ENCODE measurements at places on chromosomes 6 and 20.
A peak's percentile ranks its signal among the peaks of the same experiment; 100 is the strongest.

- DNase-seq: no peak
These were observed 38.0 kb downstream of the KIF16B start for GRCh38 chr20:16535277-16535676.

DNA sequence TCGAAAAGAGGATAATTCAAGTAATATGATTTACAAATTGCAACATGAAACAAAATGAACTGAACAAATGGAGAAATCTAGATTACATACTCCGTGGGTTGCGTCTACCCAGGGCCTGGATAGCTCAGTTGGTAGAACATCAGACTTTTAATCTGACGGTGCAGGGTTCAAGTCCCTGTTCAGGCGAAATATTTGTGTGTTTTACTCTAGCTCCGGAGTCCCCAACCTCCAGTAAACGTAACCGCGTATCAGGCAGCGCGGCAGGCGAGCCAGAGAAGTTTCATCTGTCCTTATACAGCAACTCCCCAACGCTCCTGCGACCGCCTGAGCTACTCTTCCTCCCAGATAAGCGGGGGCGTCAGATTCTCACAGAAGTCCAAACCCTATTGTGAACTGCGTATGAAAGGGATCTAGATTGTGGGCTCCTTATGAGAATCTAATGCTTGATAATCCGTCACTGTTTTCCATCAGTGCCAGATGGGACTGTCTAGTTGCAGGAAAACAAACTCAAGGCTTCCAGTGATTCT is 176.1 kb downstream of the TRIM27 start:
- DNase-seq: peak; percentile 55

DNA sequence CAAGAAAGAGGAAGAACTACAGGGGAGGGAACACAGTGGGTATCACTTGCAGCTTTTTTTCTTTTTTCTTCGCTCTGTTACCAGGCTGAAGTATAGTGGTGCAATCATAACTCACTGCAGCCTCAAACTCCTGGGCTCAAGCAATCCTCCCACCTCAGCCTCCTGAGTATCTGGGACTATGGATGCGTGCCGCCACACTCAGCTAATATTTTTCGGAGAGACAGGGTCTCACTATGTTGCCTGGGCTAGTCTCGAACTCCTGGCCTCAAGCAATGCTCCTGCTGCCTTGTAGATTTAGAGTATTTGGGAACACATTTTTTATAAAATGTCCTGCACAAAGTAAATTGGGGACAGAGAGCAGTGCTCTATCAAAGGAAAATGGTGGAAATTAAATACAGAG is 28.3 kb downstream of the PARD6B start:
- DNase-seq: no peak

DNA sequence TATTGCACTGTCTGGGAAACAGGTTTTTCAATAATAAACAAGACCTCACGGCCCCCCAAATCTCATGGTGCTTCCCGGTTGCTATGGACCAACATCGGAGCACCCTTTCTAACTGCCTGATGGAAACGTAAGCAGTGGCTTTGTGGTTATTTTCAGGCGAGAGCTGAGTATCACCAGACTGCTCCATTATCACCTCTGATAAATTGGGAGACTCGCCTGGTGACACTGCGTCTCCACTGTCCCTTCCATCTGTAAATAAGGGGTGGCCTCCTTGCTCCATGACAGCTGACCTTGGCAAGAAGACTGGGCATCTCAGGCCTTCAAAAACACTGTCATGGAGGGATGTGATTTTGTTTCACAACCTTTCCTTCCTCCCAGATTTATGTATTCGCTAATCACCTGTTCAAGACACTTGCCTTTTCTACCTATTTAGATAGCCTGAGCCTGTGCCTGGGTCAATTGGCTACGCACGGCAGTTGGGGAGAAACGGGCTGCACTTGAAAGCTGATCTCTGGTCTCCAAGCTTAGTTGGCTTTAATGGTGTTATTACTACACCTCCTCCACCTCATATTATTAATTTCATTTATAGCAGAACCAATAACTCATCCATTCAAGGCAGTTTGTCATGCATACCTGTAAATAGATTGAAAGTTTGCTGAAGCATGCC is 17.7 kb upstream of the CDH4 start:
- no peak for DNase-seq

DNA sequence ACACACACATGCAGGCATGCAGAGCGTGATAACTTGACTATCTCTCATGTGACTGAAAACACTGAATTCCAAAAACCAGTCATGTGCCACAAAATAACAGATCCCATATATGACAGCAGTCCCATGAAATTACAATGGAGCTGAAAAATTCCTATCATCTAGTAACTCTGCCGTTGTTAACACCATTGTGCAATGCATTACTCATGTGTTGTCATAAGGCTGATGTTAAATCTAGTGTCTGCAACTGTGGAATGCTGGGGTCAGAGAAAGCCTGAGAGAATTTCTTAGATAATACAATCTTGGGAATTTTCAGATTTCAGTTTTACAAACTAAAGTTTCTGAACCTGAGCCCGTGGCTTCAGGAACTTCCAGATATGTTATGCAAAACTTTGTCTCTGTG is 70.2 kb downstream of the LYRM4 start:
- DNase-seq: peak; percentile 97

- DNase-seq: peak; percentile 7
These were observed 474.2 kb downstream of the KIF16B start for GRCh38 chr20:16098890-16099639.

- DNase-seq: no peak
These were observed 56.9 kb downstream of the PDE10A start for GRCh38 chr6:165605901-165606739.

- peak; percentile 55 for DNase-seq
These were observed 1.6 kb downstream of the SCAND1 start for GRCh38 chr20:35952480-35953386.

- DNase-seq: no peak
These were observed 58.7 kb downstream of the PDSS2 start for GRCh38 chr6:107400616-107401147.

GRCh38 chr6:11007715-11008608 is 36.1 kb downstream of the ELOVL2 start:
- peak; percentile 73 for DNase-seq

DNA sequence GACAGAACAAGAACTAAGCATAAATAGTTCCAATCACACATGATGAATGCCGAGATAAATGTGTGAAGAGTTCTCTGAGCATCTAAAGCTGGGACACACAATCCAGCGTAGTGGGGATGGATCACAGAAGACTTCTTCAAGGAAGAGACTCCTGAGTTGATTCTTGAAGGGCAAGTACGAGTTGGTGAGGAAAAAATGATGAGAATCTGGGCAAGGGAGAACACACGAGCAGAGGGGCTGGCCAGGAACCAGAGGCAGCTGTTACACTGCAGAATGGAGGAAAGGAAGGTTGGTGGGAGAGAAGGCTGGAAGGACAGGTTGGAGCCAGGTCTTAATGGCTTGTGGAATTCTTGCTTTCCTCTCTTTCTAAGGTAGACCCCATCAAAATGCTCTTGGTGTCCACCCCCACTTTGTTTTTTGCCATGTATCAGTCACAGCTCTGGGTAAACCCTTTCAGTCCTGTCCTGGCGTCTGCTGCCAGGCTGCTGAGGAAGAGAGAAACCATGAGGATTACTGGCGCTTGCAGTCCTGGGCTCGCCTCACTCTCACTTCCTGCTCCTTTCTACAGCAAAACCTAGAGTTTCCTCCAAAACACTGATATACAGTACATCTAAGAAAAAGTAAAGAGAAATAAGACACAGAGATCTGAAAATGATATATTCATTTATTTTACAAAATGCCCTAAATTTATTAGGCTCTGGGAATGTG is 127.6 kb upstream of the FAM184A start:
- no peak for DNase-seq

DNA sequence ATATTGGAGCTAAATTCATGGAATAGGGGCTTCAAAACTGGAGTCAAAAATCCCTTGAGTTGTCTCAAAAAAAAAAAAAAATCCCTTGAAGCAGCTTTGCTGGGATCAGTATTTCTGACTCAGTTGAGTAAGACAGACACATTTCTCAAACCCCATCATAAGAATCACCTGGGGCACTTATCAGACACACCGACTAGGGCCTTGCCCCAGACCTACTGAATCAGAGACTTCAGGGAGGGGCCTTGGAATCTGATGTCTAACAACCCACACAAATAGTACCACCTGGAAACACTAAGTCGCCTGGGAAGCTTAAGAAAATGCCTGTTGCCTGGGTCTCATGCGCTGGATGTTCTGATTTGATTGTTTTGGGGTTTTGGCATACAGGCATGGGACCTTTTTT is 44.9 kb upstream of the RNF144B start:
- DNase-seq: no peak

- DNase-seq: no peak
These were observed 220.0 kb upstream of the THBS2 start for GRCh38 chr6:169473663-169474062.

GRCh38 chr20:48904566-48905296 is 16.8 kb upstream of the ARFGEF2 start:
- DNase-seq: peak; percentile 79

DNA sequence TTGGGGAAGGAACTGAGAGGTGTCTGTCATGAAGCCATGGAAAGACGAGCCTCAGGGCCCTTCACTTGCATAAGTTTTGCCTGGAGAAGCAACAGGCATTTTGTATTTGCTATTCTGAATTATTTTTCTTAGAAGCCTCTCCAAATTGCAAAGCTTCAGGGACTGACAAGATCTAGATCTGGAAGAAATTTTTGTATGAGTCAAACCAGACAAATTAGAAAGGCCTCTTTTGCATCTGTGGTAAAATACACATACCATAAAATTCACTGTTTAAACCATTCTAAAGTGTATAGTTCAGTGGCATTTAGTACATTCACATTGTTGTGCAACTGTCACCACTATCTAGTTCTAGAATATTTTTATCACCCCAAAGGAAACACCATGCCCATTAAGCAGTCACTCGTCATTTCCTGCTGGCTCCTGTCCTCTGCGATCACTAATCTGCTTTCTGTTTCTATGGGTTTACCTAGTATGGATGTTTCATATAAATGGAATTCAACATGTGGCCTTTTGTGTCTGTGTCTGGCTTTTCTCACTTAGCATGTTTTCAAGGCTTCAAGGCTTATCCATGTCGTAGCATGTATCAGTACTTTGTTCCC is 269.1 kb downstream of the PHF3 start:
- peak; percentile 99 for DNase-seq

DNA sequence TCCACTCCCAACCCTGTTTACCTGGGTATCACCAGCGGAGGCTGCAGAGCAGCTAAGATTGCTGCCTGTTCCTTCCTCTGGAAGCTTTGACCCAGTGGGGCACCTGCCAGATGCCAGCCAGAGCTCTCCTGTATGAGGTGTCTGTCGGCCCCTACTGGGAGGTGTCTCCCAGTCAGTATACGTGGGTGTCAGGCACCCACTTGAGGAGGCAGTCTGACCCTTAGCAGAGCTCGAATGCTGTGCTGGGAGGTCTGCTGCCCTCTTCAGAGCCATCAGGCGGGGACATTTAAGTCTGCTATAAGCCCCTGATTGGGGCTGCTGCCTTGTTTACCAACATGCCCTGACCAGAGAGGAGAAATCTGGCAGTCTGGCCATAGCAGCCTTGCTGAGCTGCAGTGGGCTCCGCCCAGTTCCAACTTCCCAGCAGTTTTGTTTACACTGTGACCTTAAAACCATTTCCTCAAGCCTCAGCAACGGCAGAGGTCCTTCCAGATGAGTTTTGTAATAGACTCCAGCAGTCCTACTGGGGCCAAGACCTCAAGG is 2.8 kb downstream of the RAET1E start:
- DNase-seq: peak; percentile 92

DNA sequence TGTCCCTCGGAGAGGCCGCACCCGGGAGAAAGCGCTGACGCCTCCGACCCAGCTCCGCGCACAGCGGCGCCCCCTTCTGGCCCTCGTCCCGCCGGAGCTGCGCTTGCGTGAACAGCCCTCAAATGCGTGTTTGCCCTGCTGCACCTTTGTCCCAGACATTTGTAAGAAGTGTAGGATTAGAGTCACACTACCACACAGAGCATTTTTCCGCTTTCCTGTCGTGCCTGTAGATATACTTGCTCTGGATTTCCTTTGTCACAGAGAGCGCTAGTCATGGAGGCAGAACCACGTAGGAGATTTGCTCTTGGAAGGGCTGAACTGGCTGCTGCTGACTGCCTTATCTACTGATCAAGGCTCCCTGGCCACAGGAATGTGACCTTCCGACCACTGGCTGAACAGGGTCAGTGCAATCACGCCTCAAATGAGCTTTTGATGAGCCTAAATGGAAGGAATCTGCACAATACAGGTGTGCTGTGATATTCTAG is 62.3 kb downstream of the PAX1 start:
- no peak for DNase-seq

GRCh38 chr20:46746956-46747526 is 37.6 kb downstream of the SLC2A10 start:
- DNase-seq: no peak

DNA sequence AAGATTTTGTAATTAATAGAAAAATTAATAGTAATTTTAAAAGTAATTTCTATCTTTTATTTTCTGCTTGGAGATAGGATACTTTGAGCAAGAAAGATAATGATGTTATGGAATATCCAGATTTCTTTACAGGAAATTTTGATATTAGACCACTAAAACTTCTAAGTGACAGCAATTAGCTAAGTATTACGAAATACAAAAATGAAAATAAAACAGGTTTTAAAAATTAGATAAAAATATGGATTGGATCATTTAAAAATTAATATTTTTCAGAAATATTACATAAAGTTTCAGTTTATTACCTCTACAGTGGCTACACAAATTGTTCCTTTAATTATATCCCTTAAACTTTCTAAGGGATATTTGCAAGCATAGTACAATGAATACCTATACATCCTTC is 4.2 kb upstream of the MYLK4 start:
- DNase-seq: no peak

DNA sequence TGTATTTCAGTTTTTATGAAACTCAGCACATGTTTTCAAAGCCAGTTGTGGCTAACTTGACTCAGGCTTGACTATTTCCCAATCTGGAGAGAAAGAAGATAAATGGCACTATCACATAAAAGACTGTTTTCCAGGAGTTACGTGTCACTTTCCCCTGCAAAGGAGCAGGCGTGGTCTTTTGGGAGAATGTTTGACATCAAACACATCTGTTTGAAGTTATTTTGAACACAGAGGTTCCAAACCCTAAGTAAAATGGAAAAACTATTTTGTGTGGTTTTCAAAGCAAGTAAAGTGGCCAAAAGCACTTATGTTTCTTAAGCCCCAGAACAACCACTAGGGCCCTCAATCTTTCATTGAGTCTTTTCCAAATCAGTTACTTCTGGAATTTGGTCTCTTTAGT is 89.7 kb downstream of the FOXF2 start:
- peak; percentile 73 for DNase-seq

Measured in fibroblast of villous mesenchyme (primary cell).